Chondrocyte (in vitro differentiated cells): ENCODE measurements at places on chromosomes 7 and 10.

- DNase-seq = peak; percentile 59
Measured at GRCh38 chr7:44736896-44737295, 11.8 kb upstream of the ZMIZ2 start.

DNA sequence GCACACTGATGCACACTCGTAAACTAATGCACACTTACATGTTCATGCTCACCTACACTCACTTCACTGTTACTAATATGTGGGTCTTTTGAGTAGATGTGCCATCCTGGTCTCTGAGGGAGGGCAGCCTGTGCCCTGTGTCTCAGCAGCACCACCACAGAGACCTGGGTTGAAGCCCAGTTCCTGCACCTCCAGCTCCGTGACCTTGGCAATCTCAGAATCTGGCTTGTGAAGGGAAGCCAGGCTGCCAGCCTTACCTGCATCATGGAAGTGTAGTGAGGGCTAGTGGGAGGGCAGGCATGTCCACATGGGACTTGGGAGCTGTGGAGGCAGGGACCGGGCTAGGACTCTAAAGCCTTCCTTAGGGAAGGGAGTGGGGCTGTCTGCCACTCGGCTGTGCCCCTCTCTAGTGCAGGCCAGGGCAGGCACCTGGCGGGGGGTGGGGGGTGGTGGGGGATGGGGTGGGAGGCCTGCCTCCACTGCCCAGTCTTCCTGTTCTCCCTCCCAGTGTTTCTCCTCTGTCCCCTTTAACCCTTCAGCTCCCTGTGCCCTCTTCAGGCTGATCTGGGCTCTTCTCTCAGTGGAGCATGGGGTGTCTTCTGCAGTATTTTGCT lies 8.1 kb downstream of the ADCY1 start:
- DNase-seq = no peak

DNA sequence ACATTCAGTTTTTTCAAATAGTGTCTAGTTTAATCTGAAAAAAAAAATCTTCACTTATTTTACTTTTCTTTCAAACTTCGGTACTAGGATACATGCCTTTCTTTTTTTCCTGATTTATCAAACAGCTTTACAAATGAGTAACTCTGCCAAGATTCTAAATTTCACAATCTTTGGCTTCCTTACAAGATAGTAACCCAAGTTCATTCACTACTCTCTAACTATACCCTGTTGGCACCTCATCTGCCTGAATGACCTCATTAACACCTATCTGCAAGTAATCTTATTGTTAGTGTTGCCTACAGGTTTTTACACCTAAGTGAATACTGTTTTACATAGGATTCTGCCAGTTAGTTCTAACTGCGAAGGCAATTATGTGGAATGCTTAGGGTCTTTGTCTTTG lies 159.8 kb downstream of the FOXP2 start:
- DNase-seq = no peak

DNA sequence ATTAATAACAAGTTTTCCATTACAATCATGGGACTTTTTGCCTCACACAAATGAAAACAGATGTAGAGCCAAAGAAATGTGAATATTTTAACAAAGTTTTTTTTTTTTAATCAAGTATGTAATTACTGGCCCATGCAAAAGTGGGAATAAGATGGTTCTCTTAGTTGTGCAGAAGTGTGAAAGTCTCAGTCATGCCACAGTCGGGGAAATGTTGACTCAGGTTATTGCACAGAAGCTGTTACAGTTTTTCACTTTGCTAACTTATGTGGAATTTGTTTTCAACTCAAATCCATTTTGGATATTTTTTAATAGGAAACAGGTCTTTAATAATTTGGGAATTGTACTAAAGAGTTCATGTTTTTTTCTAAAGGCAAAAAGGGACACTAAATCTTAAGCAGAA lies 44.0 kb upstream of the CAV2 start:
- no peak for DNase-seq

DNA sequence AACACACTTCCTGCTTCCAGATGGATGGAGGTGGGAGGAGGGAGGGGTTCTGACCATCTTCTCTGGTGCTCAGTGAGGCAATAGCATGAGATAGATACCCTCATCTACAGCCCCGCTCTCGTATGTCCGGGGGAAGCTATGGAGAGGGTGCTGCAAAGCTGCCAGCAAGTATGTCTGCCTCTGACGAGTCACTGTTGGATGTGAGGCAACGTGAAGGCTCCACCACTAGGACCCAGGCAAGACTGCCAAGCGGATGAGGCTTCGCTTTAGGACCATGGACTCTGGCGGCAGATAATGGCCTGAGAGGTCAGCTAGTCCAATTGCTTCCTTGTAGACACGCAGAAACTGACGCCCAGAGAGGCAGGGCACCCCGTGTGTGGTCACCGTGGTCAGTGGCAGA lies 601.6 kb downstream of the PTPRN2 start:
- peak; percentile 40 for DNase-seq

DNA sequence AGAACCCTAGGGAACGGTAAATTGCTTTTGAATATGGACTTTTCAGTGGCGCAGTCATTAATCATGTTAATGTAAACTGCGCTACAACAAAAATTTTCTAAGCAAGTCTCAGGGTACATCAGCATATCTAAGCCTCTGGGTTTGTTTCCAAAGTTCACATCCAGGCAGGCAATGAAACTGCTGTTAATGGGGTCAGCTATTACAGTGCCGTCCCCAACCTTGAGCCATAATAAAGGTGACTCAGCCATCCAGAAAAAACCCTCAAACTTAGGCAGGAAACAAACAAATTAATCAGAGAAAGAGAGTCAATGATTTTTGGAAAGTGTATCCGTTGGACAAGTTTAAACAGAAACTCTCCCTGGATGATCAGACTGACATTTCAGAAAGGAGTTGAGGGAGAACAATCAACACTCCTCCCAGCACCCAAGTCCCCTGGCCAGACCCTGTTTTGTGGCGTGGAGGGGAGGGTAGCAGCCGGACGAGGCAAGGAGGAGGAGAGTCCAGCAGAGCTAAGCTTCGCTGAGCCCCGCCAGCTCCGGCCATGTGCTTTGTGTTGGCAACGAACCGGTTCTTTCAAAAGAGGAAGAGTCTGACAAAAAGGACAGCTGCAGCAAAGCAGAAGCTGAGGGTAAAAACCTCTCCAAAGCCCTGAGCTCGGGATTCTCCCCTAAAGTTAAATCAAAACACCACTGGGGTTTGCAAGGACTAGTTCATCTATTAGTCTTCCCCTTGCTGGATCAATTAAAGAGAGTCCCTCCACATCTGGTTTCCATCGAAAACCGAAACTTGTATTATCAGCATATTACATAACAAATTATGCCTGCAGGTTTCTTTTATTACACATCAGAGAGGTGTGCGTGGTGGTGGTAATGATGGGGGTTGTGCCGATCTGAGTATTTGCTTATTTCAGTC lies 3.6 kb downstream of the FAM53B start:
- DNase-seq = no peak

- no peak for DNase-seq
Measured at GRCh38 chr7:44631458-44632115, 25.2 kb downstream of the OGDH start.

GRCh38 chr10:97596101-97597082 lies 6.9 kb downstream of the C10orf62 start:
- DNase-seq = no peak

- DNase-seq = no peak
Measured at GRCh38 chr7:112145206-112145605, 61.0 kb downstream of the DOCK4 start.

DNA sequence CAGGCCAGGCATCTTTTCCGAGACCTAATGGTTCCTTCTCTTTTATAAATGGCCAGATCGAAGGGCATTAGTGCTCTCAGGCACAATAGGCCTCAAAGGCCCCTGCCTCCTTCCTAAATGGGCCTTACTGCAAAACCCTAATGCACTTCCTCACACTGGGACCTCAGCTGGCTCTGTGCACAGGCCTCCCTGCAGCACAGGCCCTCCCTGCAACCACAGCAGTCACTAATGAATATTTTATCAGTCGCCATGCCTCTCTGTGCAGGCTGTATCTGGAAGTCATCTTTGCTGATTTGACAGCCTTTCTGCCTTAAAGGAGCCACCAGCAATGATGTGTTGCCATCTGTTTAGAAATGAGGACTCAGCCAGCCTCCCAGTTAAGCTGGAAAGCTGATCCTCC lies 54.9 kb upstream of the SDK1 start:
- DNase-seq = no peak

DNA sequence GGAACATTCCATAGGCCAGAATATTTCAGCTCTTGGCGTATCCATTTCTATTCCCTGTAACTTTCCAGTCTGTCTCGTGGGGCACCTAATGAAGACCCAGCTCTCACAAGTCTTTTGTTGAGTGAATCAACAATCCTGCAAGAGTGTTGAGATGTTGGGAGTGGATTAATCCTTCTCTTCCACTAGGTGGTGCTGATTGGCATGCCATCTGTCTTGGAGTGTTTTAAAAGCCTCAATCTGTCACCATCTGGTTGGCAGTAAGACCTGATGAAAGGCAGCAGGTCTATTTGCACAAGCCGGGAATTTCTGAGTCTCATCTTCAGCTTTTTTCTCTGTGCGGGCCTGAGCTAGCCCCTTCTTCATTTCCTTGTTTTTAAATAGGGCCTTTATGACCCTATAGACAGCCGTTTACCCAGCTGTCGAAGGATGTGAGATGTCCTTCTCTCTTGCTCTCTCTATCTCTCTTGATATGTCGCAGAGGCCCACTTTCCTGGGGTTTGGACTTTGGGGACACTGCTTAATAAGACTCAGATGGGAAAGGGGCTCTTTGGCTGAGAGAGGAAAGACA lies 180.5 kb downstream of the ZNF365 start:
- DNase-seq = no peak

DNA sequence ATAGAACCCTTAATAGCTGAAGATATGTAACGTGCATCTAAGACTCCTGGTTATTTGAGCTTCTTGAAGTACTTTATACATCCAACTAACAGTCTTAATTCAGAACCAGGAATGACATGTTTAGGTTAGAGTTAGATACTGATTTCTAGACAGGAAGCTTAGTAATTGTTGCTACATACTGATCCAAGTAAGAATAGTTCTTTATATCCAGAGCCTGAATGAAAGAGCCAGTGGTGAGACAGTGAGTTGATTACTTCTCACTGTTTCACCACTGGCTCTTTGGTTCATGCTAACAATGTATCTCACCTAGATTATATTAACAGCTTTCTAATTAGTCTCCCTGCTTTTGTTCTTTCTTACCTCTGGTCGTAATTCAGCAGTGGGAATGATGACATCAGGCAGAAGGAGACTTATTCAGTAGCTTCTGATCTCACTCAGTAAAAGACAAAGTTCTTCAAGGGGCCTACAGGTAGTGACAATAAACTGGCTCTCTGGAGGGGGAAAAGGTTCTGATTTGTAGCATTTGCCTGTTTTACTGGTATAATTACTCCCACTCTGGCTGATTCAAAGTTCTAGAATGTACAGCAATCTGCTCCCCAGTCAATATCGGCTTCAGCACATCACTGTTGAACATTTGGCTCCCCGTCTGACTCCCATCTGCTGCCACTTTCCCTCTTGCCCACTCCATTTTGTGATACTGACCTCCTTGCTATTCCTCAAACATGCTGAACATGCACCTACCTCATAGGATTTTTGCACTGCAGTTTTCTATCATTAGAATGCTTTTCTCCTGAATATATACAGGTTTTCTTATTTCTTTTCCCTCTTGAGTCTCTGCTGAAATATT lies 29.1 kb downstream of the MCU start:
- DNase-seq = no peak

DNA sequence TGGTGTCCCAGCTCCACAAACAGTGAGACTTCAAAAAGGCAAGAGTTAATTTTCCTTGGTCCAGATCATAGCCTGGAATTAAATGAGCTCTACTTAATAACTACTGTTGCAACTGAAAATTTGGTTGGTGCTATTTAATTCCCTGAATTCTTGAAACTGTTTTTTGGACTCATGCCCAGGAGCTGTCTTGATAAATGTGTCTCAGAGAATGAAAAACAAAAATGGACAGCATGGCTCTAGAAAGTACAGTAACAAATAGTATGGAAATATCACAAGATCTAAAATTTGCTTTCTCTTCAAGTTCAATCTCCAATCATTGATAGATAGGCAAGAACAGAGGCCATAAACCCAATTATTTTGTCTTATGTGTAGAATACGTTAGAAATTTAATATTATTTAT lies 42.5 kb downstream of the CCDC71L start:
- DNase-seq = no peak

DNA sequence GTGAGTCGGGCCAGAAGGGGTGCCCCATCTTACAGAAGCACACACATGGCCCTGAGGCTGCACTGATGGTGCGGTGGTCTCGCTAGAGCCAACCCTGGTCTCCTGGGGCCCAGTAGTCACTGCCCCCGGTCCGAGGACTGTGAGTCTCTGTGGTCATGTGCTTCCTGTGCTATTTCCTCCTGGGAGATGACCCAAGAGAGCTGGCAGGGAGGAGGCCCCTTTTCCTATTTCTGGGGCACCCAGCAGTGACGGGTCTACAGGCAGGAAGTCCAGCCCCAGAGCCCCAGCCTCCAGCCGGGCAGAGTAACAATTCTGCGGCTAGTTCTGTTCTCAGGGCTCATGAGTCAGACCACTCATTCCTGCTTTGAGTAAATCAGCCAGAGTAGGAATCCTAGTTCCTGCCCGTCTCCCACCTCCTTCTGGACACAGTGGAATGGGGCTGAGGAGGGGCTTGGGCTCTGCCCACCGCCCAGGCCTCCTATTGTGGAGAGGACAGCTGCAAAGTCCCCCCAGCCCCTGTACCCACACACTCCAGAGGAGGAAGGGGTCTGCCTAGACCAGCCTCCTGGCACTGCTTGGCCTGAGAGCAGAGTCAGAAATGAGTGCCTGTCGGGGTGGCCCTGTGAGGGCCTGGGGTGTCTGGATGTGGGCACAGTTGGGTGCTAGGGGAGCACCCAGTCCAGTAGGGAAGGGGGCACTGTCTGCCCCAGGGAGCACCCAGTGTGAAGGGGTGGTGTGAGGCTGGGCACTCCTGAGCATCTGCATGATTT lies 80.5 kb upstream of the PPIF start:
- DNase-seq = no peak

DNA sequence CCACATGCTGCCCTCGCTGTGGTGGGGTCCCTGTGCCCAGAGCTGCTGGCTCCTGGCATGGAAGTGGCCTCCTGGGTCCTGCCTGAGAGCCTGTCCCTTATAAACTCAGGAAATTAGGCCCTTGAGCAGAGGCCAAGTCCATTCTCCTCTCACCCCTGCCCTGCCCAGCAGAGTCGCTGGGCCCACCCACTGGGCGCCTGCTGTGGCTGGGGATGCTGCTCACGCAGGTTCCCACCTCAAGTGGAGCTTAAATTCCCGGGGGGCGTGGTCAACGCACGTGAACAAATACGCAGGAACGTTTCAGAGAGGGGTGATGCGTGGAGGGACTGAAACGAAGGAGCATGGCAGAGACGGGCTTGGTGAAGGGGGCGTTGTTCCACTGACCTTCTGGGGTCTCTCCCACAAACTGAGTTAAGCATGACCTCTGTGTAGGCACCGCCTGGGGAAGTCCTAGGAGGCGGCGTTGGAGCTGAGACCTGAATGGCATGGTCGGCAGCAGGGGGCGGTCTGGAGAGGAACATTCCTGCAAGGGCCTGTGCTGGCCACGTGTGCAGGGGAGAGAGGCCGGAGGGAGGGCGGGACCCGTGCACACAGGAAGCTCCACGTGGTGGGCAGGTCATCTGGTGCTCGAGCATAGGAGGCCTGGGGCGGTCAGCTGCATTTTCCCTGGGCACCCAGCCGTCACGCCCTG lies 27.9 kb downstream of the FAM20C start:
- DNase-seq = no peak

- DNase-seq = no peak
Measured at GRCh38 chr7:71470326-71470725, 338.4 kb downstream of the GALNT17 start.

GRCh38 chr7:121945066-121945465 lies 72.1 kb downstream of the PTPRZ1 start:
- no peak for DNase-seq

- DNase-seq = no peak
Measured at GRCh38 chr7:130224210-130224609, 16.6 kb downstream of the SSMEM1 start.

- DNase-seq = no peak
Measured at GRCh38 chr7:148304083-148304335, 286.6 kb upstream of the C7orf33 start.
